ENCODE measurements at places on chromosomes 11 and 22.

DNA sequence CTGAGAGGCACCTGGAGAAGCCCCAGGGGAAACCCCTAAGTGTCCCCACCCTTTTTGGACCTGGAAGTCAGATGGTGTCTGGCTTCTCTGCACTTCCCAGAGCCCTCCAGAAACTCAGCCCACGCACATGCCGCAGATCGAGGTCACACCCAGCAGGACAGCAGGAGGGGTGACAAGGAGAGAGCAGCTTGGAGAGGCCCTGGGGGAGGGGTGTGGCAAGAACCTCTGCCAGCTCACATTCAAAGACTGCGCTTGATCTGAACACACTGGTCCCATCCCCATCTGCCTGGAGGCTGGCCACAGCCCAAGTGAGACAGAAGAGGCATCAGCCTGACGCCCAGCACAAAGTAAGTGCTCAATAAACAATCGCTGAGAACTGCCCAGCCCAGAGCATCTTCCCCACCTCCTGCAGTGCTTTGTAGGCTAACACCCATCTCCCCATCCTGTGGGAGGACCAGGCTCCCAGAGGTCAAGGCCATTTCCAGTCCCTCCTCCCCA, 21.4 kb downstream of the TMPRSS6 start:
- no peak for DNase-seq

DNA sequence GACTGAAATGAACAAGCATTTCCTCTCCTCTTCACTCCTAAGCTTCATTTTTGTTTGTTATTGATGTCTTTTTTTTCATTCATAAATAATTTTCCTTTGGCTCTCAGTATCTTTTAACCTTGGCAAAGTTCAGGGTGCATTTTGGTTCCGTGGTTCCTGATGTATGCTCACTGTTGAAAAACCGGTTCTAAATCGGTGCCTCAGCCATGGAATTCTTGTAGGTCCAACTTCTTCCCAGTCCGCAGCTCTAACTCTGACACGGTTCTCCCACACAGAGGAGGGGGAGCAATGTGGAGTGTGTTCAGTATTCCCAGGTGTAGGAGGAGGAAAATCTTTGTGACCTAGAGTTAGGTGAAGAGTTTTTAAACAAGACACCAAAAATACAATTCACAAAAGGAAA, 12.6 kb upstream of the MS4A15 start:
- DNase-seq, result no peak

DNA sequence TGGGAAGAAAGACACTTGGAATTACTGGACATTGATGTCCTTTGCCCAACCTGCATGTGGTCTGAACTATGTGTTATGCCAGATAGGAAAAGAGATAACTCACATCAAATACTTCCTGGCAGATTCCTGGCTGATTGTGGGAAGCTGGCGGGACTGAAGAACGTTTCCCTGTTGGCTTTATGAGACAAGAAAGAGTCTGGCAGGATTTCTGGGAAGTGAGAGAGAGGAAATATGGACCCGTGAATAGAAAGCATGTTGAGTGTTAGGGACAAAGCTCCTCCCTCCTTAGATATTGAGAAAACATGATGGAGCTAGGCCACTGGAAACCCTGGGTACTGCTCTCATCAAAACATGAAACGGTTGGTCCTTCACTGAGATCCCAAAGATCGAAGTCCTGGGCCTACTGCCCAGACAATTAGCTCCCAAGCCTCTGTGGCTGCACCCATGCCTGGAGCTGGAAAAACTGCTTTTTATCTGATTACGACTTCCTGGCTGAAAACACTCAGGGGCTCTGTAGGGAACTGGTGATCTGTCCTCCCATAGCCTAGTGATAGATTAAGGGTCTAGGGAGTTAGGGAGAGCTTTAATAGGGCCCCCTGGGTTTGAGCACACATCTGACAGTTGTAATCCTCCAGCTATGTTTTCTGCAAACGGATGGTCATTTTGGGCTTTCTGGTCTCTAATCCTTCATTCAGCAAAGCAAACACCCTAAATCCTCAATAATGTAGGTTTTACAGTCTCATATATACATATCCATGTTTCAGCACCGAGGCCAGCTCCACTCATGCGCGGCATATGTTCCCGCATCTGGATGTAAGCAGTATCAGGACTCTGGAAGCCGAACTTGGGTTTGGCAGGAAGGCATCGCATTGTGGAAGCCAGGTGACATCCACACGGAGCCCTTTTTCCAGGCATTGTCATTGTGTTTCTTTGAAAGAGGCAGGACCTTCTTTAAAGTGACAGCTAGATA, 6.1 kb upstream of the B3GAT1 start:
- DNase-seq, result no peak

DNA sequence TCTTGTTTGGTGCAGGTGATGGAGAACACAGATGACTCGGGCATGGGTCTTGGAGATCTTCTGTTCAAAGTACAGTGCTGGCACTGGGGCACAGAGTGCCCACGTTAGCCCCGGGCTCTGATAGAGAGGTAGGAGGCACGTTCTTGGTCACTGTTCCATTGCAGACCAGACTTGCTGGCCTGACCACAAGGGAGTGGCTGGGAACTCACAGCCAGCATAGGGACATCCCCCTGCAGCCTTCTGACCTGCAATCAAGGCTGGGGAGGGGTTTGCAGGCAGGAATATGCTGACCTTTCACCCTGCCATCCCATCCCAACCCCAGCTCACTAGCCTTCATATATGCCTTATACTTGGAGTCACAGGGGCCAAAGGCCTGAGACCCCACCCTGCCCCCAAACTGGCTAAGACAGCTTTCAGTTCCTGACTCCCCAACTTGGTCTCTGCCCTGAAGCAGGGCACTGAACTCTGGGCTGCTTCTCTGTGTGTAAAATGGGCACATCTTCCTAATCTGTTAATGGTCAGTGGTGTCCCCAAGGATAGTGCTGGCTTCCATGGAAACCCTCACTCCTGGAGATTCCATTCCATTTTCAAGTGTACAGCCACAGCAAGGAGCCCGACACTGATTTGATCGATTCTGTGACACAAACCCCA, 4.6 kb downstream of the MRPL49 start:
- DNase-seq, result no peak

- DNase-seq, result no peak
Measured at GRCh38 chr22:30041475-30041874, 38.8 kb upstream of the HORMAD2 start.

DNA sequence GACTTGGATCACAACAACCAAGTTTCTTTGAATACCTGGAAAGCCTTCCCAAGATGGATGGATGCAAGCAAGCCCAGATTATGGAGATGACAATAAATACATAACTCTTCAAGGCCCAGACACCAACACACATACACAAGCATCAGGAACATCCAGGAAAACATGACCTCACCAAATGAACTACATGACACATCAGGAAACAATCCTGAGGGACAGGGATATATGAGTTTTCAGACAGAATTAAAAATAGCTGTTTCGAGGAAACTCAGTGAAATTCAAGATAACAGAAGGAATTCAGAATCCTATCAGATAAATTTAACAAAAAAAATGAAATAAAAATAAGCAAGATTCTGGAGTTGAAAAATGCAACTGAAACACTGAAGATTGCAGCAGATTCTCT, 659.4 kb downstream of the METTL15 start:
- DNase-seq, result no peak

DNA sequence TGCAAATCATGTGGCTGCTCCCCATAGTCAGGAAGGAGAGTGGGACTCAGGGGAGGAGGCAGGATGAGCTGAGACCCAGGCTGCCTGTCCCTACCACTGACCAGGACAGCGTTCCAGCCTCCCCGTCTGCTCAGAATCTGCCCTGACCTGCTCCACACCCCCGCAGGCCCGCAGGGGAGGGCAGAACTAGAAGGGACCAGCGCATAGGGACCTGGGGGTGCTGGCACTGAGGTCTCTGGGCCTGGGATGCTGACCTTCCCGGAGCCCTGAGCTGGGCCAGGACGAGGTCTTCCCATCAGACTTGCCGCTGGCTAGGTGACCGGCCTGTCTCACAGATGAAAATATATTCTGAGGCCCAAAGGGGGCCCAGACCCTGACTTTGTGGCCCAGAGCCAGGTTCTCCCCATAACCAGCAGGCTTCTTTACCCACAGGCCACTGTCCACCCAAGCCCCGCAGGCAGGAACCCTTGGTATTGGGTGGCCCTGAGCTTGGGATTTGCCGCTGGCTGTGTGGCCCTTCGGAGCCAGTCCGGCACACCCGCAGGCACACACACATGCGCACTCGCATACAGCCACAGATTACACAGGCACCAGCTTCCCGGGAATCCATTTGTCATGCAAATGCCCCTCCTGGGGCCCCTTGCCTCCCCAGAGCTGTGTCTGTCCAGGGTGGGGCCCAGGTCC, 13.8 kb upstream of the PIM3 start:
- DNase-seq, result no peak

DNA sequence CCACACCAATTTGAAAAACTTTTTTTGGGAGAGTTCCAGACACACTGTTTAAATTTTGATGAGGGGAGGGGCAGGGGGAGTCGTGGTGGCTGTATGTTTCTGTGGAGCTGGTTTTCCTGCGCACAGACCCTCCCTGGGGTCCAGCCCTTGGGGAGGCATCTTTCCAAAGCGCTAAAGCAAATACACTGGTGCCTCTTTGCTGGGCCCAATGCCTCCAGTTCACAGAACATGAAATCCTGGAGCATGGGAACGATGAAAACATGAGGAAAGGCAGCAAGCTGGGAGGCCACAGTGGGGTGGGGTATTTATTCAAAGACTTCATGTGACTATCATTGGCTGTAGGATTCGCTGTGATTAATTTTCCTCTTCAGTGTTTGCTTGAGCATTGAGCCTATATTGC, 135.3 kb downstream of the CCDC34 start:
- no peak for DNase-seq

DNA sequence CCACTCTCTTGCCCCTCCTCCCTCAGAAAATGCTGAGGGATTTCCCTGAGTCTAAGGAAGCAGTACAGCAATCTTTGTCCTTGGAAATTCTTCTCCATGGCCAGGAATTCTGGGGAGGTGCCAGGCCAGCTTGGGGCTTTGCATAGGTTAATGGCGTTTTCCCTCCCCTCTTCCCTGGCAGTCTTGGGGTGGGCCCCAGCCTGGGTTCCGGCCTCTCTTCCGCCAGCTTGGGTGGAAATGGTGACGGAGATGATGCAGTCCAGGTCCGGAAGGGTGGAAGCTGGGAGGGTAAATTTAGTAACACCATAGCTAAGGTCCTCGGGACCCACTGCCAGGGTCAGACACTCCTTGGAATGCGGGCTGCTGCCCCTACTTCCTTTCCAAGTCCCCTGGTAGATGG, 5.0 kb downstream of the PHLDB1 start:
- DNase-seq, result no peak

- DNase-seq, result no peak
Measured at GRCh38 chr11:19940831-19941230, 219.4 kb downstream of the DBX1 start.

DNA sequence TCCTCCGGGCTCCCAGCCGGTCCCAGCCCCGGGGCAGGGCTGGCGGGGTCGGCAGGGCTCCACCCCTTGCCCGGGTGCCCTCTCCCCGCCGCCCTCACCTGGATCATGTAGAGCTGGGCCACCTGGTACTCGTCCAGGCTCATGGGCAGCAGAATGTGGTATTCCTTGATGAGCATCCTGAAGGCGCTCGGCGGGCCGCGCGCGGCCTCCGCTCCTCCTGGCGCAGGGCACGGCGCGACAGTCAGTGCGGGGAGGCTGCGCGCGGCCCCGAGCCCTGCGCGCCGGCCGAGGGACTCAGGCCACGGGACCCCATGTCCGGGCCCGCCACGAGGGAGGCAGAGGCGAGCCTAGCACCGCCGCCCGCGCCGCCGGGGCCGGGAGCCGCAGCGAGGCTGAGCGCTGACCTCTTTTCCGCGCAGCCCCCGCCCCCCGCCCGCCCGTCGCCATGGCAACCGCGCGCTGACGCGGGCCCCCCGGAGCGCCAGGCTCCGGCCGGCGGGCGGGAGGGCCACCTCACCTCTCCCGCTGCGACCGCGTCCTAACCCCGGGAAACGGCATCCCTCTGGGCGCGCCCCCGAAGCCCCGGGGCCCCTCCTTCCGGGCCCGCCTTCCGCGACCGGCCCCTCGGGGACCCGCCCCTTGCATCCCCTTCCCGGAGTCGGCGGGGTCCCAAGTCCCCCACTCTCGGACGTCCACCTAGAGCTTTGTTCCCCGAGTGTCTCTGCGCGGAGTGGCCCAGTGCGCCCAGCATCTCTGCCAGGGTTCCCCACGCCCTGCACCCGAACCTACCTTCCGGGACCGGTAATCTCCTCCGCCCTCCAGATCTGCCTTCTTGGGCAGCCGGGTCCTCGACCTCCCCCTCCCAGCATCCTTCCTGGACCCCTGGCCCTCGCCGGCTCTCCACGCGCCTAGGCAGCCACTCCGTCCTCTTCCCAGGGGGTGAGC, 886 bp downstream of the PITPNM1 start:
- DNase-seq, result no peak

GRCh38 chr22:48335442-48336139, 1492.1 kb downstream of the BRD1 start:
- no peak for DNase-seq

DNA sequence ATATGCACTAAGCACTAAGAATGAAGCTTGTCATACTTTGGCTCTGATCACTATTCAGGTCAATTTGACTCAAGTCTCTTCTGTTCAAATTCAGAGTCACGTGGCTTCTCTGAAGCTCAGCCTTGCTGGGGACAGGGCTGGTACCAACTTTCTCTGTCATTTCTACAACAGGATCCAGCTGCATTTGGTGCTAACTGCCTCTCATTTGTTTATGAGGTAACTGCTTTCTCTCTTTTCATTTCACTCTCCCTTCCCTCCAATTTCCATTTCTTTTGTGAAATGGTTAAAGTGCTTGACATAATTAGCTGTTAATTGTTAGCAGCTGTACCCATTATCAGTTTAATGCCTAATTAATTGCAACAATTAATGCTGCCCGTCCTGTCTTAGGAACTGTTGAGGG, 259.7 kb upstream of the PLET1 start:
- no peak for DNase-seq
